ENCODE measurements at places on chromosomes 3 and 15.
A peak's percentile ranks its signal among the peaks of the same experiment; 100 is the strongest.

GRCh38 chr15:25869701-25870100, 6.6 kb upstream of the ATP10A start:
- no peaks in the 10 kb centered on the region for H3K27me3 ChIP-seq
- no peaks in the 10 kb centered on the region for H3K36me3 ChIP-seq
- peak overlapping the region; percentile 46 for H3K4me3 ChIP-seq

DNA sequence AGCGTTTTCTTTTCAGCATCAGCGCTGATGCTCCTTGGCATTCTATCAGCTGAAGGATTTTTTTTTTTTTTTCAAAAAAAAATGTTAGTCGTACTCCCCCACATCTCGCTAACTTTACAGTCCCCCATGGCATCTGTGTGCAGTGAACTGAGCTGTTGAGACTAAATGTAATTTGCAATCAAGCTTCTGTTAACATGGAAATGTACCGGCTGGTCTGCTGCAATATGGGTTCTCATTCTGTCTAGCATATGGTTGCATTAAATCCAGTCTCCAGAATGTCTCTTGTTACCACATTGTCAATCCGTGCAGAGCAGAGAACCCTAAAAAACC, 32.2 kb upstream of the TPRG1 start:
- DNase-seq: no peak
- no peak overlapping the region for H3K4me3 ChIP-seq
- no peaks in the 10 kb centered on the region for H3K36me3 ChIP-seq
- peaks cover 30% of the 10 kb centered on the region for H3K27me3 ChIP-seq

DNA sequence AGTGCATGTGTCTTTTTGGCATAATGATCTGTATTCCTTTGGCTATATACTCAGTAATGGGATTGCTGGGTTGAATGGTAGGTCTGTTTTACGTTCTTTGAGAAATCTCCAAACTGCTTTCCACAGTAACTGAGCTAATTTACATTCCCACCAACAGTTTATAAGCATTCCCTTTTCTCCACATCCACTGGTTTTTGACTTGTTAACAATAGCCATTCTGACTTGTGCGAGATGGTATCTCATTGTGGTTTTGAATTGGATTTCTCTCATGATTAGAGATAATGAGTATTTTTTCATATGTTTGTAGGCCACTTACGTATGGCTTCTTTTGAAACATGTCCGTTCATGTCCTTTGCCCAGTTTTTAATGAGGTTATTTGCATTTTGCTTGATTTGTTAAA, 117.7 kb downstream of the CHCHD4 start:
- no peak overlapping the region for H3K27ac ChIP-seq
- H3K4me1 ChIP-seq: peaks cover 2% of the 10 kb centered on the region

GRCh38 chr3:44504566-44504965, 27.1 kb upstream of the ZNF445 start:
- H3K27me3 ChIP-seq: no peaks in the 10 kb centered on the region
- DNase-seq: no peak
- peaks cover 68% of the 10 kb centered on the region for H3K36me3 ChIP-seq
- peaks cover 9% of the 10 kb centered on the region for H3K4me1 ChIP-seq
- no peak overlapping the region for H3K4me3 ChIP-seq
- H3K27ac ChIP-seq: no peak overlapping the region

- H3K4me3 ChIP-seq: no peak overlapping the region
- H3K27ac ChIP-seq: no peak overlapping the region
- H3K4me1 ChIP-seq: no peaks in the 10 kb centered on the region
- H3K27me3 ChIP-seq: peaks cover 2% of the 10 kb centered on the region
Observed at GRCh38 chr3:52986938-52987337, 58.9 kb downstream of the SFMBT1 start.

- no peak for DNase-seq
- H3K27ac ChIP-seq: no peak overlapping the region
- H3K4me3 ChIP-seq: no peak overlapping the region
- H3K27me3 ChIP-seq: peaks cover 29% of the 10 kb centered on the region
- peaks cover 12% of the 10 kb centered on the region for H3K4me1 ChIP-seq
- no peaks in the 10 kb centered on the region for H3K36me3 ChIP-seq
Observed at GRCh38 chr3:72232777-72233176, 447.8 kb upstream of the PROK2 start.

DNA sequence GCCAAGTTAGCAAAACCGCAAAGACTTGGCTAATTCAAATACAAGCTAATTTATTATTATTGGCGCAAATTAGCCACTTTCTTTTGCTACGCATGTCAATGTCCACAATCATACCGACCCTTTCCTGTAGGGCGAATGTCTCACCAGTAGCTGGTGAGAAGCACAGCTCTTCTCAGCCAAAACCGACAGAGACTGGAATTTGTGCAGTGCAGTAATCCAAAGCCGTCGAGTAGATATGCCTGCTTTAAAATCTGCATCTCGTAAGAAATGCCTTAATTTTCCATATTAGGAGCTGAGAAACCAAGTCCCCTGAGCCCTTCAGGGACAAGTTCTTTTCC, 614 bp upstream of the MINDY2 start:
- H3K36me3 ChIP-seq: peaks cover 10% of the 10 kb centered on the region
- peak; percentile 83 for DNase-seq
- peaks cover 6% of the 10 kb centered on the region for H3K4me1 ChIP-seq
- no peaks in the 10 kb centered on the region for H3K27me3 ChIP-seq
- no peak overlapping the region for H3K4me3 ChIP-seq
- peak overlapping the region; percentile 98 for H3K27ac ChIP-seq

GRCh38 chr15:92189166-92189565, 204.5 kb upstream of the ST8SIA2 start:
- no peaks in the 10 kb centered on the region for H3K36me3 ChIP-seq
- H3K4me3 ChIP-seq: no peak overlapping the region
- no peaks in the 10 kb centered on the region for H3K27me3 ChIP-seq
- DNase-seq: no peak
- no peaks in the 10 kb centered on the region for H3K4me1 ChIP-seq

DNA sequence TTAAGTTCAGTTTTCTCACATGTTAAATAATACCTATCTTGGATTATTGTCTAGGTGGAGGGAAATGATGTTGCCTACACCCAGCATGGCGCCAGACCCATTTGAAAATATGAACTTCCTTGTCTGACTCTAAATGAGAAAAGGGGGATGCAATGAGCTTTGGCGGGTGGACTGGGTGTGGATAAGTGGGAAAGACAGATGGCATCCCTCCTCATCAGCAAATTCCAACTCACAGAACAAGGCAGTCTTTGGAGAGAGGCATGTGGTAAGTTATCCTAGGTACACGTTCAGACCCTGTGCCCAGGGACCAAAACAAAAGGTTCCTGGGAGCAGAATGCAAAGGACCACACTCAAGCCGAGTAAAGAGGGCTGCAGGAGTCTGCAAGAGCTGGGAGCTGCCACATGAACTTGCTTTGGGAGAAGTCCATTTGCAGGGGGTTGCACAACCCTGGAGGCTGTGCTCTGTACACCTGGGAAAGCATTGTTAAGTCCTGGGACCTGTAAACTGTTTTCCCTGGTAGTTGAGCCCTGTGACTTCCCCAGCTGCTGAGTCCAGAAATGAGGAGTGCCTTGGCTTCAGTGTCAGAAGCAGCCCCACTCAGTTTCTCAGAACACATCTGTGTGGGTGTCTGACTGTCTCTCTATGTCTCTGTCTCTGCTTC, 102.3 kb upstream of the TPM1 start:
- H3K4me1 ChIP-seq: peaks cover 62% of the 10 kb centered on the region
- H3K27ac ChIP-seq: peak overlapping the region; percentile 83
- H3K36me3 ChIP-seq: no peaks in the 10 kb centered on the region
- H3K27me3 ChIP-seq: no peaks in the 10 kb centered on the region

GRCh38 chr3:140931801-140932200, 9.8 kb upstream of the SLC25A36 start:
- peaks cover 16% of the 10 kb centered on the region for H3K27me3 ChIP-seq
- no peak for DNase-seq
- no peaks in the 10 kb centered on the region for H3K36me3 ChIP-seq
- peaks cover 15% of the 10 kb centered on the region for H3K4me1 ChIP-seq

Measured in HFFc6 (cell line).